ENCODE measurements at places on chromosomes 6 and 20. TPM values are rescaled to one million over a fixed set of nuclear protein-coding genes. Genes with fewer than 3 reads are reported as not detected.

GRCh38 chr6:84575264-84575663 is 189.1 kb downstream of the TBX18 start:
- DNase-seq: peak; percentile 89

DNA sequence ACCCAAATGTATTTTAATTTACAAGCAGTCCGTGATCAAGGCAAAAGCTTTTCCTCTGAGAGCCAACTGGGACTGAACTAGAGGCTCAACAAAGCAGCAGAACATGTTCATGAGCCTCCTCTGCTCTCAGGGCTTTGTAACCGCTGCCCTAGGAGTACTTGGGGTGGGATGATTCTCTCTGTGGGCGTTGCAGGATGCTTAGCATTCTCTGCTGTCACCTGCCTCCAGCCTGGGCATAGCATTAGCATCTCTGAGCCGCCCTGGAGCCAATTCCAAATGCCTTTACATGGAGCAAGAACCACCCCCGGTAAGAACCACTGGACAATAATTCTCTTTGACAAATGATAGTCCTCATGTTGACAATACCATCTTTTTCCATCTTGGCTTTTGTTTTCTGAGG is 237.6 kb upstream of the CDH4 start:
- DNase-seq: no peak

- peak; percentile 28 for DNase-seq
These were observed 3.2 kb downstream of the SLC4A11 start for GRCh38 chr20:3235666-3236324.

GRCh38 chr6:158231551-158232315 is 63.6 kb downstream of the GTF2H5 start:
- DNase-seq: peak; percentile 53

UBE2C gene
- 135 TPM for polyA plus RNA-seq

SMLR1 gene
- not detected for polyA plus RNA-seq
